ENCODE measurements at places on chromosomes 1 and 21.

- DNase-seq, result peak; percentile 26
Observed at GRCh38 chr1:23732363-23733224, 10.7 kb upstream of the ELOA start.

DNA sequence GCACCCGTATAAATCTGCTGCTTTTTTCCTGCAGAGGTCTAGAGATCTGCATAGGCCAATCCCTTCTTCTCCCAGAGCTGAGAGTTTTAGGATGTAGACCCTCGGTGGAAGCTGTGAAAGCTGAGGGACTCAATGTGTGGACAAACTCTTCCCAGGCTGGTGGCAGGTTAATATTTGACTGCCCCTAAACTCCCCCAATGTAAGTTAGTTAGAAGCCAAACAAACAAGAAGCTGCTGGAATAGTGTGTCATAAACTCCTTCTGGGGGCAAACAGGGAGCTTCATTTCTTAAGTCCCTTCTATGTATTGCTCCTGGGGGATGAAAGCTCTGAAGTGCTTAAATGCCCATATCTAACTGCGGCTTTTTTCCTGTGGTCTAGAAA, 72.3 kb downstream of the SCMH1 start:
- no peak for DNase-seq

- DNase-seq, result no peak
Observed at GRCh38 chr1:46767649-46768282, 31.1 kb upstream of the CYP4B1 start.

DNA sequence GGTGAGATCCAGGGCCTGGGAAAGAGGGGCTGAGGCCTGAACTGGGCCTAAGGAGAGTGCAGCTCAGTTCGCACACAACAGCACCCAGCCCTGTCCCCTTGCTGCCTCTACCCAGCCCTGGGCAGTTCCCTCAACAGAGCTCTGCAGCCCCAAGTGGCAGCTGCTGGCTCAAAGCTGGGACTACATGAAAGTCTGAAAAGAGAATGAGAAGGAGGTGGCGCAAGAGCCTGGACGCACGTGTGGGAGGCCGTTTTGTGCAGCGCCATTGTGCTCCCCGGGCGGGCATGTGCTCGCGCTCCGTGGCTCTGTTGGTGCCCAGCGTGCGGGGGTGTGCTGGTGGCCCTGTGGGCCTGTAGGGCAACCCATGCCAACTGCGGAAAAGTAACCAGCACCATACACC, 10.3 kb downstream of the GPR37L1 start:
- no peak for DNase-seq

- DNase-seq, result peak; percentile 16
Observed at GRCh38 chr1:211285196-211285595, 26.0 kb downstream of the RCOR3 start.

DNA sequence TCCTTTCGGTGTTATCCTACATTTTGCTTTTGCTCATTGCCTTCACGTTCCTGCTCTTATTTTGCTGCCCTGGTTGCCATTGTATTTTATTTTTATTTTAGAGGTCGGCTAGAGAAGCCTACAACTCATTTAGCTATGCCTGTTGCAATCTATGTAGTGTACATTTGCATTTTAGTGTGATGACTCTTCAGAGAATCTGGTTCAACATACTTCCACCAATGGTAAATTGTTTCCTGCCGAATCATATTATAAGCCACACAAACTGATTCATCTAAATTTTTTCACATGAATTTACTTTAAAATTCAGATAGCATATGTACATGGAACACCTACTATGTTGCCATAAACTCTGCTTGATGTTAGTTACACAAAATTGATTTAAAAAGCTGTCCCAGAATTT, 1596.9 kb downstream of the PLA2G4A start:
- peak; percentile 12 for DNase-seq

GRCh38 chr1:87760155-87760554, 431.5 kb downstream of the LMO4 start:
- no peak for DNase-seq

DNA sequence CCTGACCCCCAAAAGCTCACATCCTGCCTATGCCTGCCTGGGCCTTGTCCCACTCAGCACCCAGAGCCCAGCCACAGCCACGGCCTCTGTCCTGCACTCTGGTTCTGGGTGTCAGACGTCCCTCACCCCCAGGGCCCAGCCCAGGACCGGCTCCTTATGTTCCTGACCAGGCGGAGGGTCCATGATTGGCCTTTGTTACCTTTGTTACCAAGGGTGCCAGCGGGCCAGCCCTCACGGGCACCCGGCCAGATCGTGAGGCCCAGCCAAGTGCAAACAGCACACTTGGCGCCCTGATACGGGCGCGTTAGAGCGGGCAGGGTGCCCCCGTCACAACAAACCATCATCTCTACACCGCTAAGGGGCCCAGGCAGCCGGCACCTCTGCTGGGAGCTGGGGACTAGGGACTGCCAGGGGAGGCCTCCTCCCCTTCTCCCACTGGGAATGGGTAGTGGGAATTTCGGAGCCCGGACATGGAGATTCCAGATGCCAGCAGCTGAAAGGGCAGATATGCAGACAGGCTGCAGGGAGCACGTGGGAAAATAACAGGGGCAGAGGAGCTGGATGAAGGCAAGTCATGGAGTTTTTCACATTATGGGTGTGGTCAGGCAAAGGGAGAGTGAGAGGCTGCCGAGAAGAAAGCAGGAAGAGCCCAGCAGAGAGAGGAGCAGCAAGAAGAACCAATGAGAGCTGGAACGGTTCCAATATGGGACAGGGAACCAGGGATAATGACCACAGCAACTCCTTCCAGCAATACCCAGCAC, 22.1 kb downstream of the HSPG2 start:
- peak; percentile 54 for DNase-seq

DNA sequence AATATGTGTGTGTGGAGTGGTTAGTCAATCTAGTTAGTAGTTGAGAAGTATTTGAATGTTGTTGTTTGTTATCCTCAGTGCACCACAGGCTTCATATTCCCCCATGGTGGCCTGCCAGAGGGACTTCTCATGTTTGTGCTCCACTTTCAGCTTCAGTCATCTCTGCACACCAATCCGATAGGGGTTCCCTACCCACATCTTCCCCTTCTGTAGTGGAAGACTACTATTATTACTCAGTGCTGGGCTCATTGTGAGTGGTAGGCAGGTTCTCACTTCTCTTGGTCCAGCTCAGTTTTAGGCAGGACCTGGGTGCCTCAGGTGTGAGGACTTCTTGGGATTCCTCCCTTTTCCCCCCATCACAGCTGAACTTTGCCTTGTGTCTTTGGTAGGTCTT, 14.2 kb downstream of the MT1HL1 start:
- no peak for DNase-seq

DNA sequence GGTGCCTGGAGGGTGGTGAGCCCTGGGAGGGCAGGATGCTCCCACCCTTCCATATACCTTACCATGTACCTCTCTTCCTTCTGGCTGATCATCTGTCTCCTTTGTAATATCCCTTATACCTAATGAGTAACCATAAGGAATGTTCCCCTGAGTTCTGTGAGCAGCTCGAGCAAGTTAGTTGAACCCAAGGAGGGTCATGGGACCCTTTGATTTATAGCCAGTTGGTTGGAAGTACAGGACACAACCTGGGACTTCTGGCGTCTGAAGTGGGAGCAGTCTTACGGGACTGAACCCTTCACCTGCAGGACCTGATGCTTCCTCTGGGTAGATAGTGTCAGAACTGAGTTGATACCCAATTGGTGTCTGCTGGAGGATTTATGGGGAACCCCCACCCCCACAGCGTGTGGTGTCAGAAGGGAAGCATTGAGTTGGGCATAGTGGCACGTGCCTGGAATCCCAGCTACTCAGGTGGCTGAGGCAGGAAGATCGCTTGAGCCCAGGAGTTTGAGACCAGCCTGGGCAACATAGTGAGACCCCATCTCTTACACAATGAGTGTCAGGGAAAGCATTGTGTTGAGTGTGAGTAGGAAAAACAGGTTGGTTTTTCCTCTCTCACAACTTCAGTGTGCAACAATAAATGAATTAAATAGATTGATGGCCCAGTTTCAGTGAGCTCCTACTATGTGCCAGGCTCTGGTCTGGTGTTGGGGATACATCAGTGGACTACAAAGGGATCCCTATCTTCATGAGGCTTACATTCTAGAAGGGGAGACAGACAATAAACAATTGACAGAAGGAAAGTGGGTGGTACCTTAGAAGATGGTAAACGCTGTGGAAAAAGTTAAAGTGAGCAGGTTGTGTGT, 16.0 kb downstream of the DNAJC16 start:
- no peak for DNase-seq

DNA sequence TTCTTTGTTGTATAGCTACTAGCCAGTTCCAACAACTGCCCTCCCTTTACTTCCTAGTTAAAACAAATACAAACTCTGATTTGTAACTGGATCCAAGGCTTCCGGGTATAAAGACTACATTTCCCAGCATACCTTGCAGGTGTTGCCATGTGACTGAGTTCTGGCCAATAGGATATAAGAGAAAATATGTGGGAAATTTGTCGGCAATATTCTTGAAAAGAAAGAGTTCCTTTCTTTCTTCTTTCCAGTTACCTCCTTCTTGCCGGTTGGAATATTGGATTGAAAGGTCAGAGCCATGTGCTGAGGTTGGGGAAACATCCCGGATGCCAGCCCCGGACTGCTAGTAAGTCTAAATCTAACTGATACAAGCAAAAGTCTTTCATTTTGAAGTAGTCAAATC, 23.0 kb upstream of the ZBTB40 start:
- peak; percentile 84 for DNase-seq

DNA sequence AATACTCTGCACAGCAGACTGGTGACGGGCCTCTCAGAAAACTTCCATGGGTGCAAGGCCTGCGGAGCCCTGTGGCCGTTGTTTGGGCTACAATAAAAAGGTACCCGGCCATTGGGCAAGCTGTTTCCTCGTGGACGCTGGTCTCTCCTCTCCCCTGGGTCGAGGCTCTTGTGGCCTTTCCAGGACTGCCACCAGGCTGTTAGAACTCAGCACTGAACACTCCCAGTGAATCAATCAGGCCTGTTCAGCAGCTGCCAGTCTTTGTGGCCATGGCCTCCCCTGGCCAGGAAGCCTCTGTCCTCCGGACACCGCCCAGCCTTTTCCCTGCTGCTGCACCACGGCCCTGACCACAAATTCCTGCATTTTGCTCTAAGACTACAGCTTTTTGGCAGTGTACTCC, 33.0 kb upstream of the ACTRT2 start:
- no peak for DNase-seq

DNA sequence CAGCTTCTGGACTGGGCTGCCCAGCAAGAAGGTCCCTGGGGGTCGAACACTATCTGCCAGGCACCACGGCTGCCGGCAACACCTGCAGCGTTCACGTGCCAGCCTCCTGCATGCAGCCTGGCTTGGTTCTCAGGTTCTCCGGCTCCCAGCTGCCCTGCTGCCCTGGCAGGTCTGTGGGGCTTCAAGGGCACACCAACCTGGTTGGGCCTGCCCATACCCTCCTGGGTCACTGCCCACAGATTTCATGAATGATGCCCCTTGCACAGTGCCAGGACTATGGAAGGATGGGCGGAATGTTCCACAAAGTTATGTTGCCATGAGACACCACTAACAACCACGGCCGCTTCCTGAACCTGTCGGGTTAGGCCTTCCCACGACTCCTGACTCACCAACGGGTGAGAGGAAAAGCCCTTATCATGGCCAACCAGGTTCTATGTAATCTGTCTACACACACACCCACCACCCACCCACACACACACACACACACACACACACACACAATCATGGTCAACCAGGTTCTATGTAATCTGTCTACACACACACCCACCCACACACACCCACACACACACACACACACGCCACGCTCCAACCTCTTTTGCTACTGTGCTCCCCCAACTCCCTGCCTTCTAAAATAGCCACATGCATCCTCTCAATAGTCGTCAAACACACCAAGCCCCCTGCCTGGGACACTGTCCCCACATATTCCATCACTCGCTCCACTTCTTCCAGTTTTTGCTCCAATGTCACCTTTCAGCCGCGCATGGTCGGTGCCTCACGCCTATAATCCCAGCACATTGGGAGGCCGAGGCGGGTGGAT, 32.2 kb downstream of the HSPG2 start:
- DNase-seq, result peak; percentile 97

GRCh38 chr1:155160128-155160527, 13.0 kb downstream of the KRTCAP2 start:
- DNase-seq, result no peak

GRCh38 chr1:29703596-29704370, 467.5 kb downstream of the PTPRU start:
- peak; percentile 67 for DNase-seq

- no peak for DNase-seq
Observed at GRCh38 chr1:167086033-167086432, 4.1 kb downstream of the GPA33 start.

- DNase-seq, result no peak
Observed at GRCh38 chr1:9435153-9435636, 104.1 kb upstream of the SLC25A33 start.

GRCh38 chr1:75908717-75909152, 23.5 kb downstream of the ASB17 start:
- peak; percentile 44 for DNase-seq

DNA sequence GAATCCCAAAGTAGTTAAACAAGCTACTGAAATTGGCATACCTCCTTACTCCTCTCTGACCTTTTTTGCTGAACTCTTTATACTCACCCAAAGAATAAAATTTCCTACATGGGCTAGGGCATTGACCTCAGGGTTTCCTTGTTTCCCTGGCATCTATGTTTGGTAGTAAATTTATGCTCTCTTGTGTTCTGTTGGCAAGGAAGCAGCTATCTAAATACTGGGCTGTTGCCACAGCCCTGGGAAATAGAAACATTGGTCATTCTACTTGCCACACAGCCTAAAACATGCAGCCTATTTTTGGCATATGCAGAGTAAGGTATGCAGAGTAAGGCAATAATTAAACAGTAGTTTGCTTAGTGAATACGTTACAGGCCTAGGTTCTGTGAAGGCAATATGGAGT, 351.4 kb downstream of the HLX start:
- DNase-seq, result peak; percentile 27
